ENCODE measurements at places on chromosomes 3 and 15. TPM values are rescaled to one million over a fixed set of nuclear protein-coding genes. Genes with fewer than 3 reads are reported as not detected.

The CCR4 gene
- 0.04 TPM for total RNA-seq

The KNL1 gene
- 5.3 TPM for total RNA-seq

The GHSR gene
- not detected for total RNA-seq

The ADAMTS7 gene
- total RNA-seq = 9.8 TPM

The CAMK1 gene
- total RNA-seq = 15.3 TPM

The VILL gene
- total RNA-seq = 0.32 TPM

The C3orf85 gene
- total RNA-seq = not detected
